Stimulated activated naive CD4-positive, alpha-beta T cell (primary cell): ENCODE measurements at places on chromosomes 5 and 9.

DNA sequence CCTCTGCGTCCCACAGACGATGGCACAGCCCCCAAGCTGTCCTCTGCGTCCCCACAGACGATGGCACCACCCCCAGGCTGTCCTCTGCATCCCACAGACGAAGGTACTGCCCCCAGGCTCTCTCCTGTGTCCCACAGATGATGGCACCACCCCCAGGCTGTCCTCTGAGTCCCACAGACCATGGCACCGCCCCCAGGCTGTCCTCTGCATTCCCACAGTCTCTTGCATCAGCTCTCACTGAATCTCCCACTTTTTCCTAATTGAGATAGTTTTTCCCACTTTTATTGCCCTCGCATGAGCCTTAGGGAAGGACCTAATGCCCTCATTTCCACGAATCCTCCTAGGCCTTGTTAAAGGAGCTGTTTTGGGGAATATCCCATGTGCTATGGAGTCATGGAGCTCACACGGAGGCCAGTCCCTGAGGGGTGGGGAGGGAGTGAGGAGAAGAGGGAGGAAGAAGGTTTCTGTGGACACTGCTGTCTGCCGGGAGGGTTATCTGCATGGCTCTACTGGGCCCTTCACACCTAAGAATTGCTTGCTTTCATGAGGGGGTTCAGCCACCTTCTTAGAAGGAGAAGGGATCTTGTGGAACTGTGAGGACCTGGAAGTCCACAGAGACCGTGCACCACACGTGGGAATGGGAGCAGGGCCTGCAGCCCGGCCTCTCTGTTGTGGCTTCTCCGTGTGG, 58.2 kb upstream of the PTCH1 start:
- DNase-seq = no peak

- DNase-seq = no peak
Measured at GRCh38 chr9:132242621-132243155, 80.8 kb downstream of the NTNG2 start.

DNA sequence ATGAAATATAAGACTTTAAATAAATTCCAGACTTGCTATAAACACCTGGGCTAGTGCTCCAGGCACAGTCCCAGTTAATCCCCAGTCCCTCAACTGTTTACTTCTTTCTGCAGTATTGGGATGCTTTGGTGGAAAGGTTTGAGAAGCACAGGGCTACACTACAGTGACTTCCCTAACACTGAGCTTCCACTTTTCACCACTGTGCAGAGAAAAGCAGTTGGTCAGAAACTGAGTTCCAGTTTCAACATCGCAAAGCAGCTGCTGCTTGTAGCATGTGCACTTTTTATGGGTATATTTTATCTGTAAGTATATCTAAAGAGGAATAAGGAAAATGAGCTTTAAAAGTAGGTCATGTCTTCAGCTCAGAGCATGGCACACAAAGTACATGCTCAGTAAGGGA, 339.7 kb downstream of the NTRK2 start:
- DNase-seq = no peak

- DNase-seq = no peak
Measured at GRCh38 chr5:133510634-133511262, 101.6 kb downstream of the FSTL4 start.

- no peak for DNase-seq
Measured at GRCh38 chr9:124359426-124359825, 55.8 kb downstream of the PSMB7 start.

- DNase-seq = no peak
Measured at GRCh38 chr9:27791311-27791710, 218.0 kb upstream of the C9orf72 start.

GRCh38 chr5:109223531-109223930, 186.2 kb downstream of the PJA2 start:
- DNase-seq = no peak

DNA sequence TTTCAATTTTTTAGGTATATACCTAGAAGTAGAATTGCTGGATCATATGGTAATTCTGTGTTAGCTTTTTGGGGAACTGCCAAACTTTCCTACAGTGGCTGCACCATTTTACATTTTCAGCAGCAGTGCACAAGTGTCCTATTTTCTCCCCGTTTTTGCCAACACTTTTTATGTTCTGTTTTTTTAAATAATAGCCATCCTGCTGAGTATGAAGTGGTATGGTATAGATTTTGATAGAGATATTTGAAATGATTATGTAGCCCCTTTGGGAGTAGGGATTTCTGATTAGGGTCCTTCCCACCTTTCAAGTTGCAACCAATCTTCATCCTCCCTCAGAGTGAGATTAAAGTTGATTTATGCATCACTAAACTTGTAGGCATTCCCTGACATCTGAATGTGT, 76.5 kb downstream of the ARHGEF28 start:
- DNase-seq = no peak

DNA sequence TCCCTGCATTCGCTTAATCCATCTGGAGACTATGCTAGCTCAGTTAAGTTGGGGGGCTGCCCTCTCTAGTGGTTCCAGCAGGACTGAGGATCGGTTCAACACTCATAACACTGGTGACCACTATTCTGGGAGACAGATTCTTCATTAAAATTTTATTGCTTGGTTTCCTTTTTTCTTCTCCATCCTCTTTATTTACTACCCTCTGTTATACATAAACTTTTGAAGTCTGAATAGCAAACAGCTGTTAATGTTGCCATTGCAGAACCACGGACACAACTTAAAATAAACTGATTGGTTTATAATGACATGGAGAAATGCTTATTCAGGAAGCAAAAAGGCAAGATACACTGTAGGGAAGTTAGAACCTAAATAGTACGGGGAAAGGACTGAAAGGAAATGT, 22.1 kb downstream of the IQGAP2 start:
- no peak for DNase-seq

DNA sequence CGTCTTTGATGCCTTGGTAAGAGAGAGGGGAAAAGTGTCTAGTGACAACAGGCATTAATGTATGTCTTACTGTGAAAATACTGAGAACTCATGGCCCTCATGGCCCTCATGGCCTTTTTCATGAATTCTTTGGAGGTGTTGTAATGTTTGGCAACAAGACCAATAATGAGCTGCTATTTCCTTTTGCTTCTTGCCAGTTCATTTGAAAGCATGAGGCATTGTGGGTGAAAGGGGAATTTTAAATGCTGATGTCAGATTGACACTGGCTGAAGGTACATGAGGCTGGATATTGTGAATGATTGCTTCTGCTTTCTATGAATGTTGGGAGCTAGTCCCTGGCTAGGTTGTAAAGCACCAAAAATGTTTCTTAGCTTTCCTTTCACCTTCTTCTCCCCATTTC, 79.2 kb downstream of the DOCK2 start:
- DNase-seq = no peak

DNA sequence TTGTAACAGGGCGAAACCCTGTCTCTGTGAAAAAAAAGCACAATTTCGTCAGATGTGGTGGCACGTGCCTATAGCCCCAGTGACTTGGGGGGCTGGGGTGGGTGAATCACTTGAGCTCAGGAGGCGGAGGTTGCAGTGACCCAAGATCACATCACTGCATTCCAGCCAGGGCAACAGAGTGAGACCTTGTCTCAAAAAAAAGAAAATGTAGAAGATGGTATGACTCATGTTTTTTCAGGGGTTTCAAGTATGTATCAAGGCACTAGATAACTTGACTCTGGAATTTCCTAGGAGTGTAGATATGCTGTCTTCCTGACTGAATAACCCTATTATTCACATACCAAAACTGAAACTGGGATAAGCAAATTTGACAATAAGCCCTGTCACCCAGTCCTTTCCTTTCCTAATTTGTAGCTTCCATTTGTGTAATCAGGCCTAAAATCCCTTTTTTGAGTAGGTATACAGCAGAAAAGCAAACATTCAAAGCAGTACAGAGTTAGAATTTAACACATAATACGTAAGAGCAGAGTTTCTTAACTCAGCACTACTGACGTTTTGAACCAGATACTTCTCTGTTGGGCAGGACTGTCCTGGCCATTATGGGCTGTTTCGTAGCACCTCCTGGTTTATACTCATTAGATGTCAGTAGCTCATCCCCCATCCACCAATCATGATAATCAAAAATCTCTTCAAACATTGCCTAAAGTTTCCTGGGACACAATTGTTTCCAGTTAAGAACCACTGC, 17.3 kb upstream of the ANKRD18B start:
- DNase-seq = no peak

- DNase-seq = no peak
Measured at GRCh38 chr5:38376404-38376803, 118.0 kb downstream of the EGFLAM start.

GRCh38 chr5:145906401-145906800, 30.0 kb upstream of the SH3RF2 start:
- no peak for DNase-seq

DNA sequence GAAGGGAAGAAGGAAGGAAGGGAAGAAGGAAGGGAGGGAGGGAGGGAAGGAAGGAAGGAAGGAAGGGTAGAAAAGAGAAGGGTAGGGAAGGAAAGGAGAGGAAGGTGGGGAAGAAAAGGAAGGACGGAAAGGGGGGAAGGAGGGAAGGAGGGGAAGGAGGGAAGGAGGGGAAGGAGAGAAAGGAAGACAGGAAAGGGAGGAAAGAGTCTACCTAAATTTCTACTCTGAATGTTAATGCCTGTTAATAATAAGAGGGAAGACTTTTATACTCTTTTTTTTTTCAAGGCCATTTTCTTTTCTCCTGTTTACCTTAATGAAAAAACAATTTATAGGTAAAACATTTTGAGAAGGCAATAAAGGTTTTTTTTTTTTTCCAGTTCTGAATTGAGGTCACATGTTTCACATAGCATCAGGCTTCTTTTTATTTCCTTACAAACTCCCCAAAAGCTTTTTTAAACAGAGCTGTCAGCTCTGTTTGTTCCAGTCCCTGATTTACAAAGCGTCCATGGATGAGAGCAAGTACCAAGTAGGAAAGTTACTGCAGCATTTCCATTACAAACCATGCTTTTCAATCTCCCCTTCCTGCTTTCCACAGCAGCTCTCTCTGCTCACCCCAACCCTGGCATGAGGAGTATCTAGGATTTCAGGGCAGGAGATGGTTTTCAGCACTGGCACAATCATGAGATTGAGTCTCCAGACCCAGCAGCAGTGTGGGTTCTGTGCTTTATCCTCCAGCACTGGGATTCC, 173.9 kb downstream of the GNAQ start:
- DNase-seq = no peak

GRCh38 chr5:167642779-167643517, 648.5 kb upstream of the WWC1 start:
- DNase-seq = no peak

DNA sequence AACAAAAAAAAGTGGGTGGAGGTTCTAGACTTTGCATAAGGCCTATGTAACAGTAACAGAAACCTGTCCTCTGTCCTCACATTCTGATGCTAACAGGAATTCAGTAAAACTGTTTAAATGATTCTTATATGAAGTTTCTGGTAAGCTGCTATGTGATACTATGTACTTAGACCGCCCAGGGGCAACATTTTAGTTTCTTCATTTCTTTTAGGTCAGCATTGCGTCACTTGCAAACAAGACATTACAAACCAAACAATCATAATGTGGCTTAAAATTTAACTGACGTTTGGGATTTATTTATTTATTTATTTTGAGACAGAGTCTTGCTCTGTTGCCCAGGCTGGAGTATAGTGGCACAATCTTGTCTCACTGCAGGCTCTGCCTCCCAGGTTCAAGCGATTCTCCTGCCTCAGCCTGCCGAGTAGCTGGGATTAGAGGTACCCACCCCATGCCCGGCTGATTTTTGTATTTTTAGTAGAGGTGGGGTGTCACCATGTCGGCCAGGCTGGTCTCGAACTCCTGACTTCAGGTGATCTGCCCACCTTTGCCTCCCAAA, 44.3 kb downstream of the TENT4A start:
- DNase-seq = no peak

- no peak for DNase-seq
Measured at GRCh38 chr5:127601601-127602000, 47.3 kb upstream of the CTXN3 start.

GRCh38 chr9:37602817-37603216, 10.4 kb upstream of the TOMM5 start:
- DNase-seq = no peak

- no peak for DNase-seq
Measured at GRCh38 chr9:12813533-12813932, 38.7 kb downstream of the LURAP1L start.
